ENCODE measurements at places on chromosomes 5 and 9.

DNA sequence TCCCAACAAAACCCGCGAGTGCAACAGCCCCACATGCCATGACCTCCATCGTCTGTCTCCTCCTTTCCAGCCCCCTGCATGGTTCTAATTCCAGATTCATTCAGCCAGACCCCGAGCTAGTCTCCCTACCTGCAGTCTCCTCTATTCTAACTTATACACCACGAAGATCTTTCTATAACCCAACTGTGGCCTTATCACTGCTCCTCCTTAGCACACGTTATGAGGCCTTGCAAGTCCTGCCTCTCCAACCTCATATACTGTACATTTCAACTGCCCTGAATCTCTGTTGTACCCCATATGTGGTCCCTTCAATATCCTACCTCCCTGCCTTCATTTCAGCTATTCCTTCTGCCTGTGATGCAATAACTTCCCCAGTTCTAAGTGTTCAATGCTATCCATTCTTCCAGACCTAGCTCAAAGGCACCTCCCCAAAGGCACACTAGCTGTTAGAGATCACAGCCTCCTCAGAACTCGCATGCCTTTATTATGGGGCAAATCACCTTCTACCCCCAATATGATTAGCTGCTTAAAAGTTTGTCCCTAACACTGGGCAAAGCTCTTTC lies 215.1 kb upstream of the TRIM32 start:
- no peak for DNase-seq

DNA sequence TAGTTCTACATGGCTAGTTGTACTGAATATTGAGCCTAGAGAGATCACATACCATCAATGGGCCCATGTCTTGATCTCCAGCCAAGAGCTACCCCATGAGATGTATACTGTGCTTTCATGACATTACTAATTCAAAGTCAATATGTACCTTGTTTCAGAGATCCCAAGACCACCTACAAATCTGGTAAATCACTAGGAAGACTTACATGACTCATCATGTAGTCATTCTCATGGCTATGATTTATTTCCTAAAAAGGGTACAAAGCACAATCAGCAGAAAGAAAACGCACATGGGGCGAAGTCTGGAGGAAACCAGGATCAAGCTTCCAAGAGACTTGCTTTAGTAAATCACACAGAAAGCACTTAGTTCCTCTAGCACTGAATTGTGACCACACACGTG lies 103.0 kb downstream of the PCSK5 start:
- no peak for DNase-seq

- no peak for DNase-seq
Observed at GRCh38 chr5:169921384-169921783, 58.9 kb downstream of the INSYN2B start.

GRCh38 chr5:104247260-104247659 lies 684.7 kb upstream of the NUDT12 start:
- no peak for DNase-seq

DNA sequence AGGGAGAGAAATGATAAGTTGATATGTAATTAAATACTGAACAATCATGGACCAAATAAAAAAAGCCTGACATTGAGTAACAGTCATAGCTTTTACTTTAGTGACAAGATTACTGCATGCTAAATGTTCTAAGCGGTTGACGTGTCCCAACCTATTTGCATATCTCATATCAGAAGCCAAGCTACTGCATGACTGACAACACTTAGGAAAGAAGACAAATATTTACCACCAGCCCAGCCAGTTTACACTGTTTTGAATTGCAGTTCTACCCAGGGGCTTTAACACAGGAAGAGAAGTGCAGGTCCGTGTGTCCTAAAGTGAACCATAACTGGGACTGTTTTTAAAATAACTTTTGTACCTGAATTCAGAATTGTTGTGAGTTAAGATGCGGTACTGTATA lies 219.9 kb downstream of the PRDM9 start:
- DNase-seq = no peak

GRCh38 chr9:127921557-127922120 lies 4.8 kb upstream of the ST6GALNAC4 start:
- peak; percentile 76 for DNase-seq

DNA sequence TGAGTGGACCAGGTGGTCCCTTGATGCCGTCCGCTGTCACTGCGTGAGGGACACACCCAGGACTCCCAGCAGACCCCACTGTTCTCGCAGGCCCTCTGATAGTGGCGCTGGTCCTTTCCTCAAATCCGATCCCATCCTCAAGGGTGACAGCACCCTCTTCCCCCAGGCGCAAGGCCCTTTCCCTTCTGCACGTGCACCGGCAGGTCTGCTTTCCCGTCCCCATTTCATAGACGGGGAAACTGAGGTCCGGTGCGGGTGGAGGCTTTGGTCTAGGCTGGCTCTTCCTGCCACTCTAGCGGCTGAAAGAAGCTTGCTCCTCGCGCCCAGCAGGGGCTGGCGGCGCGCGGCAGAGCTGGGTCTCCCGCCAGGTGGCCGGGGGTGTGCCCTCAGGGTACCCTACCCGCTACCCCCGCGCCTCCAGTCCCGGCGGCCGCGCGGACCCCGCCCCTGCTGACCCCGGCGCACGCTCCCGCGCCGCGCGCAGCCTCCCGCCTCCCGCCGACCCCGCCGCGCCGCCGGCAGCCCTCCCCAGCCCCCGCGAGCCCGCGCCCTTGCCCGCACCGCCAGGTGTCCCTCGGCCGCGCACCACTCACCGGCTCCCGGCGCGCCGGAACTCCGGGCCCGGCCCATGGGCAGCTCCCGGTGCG lies 453 bp downstream of the RASGEF1C start:
- peak; percentile 9 for DNase-seq

GRCh38 chr5:80701597-80701996 lies 46.8 kb upstream of the DHFR start:
- no peak for DNase-seq

- no peak for DNase-seq
Observed at GRCh38 chr5:7947301-7947700, 78.4 kb downstream of the MTRR start.

DNA sequence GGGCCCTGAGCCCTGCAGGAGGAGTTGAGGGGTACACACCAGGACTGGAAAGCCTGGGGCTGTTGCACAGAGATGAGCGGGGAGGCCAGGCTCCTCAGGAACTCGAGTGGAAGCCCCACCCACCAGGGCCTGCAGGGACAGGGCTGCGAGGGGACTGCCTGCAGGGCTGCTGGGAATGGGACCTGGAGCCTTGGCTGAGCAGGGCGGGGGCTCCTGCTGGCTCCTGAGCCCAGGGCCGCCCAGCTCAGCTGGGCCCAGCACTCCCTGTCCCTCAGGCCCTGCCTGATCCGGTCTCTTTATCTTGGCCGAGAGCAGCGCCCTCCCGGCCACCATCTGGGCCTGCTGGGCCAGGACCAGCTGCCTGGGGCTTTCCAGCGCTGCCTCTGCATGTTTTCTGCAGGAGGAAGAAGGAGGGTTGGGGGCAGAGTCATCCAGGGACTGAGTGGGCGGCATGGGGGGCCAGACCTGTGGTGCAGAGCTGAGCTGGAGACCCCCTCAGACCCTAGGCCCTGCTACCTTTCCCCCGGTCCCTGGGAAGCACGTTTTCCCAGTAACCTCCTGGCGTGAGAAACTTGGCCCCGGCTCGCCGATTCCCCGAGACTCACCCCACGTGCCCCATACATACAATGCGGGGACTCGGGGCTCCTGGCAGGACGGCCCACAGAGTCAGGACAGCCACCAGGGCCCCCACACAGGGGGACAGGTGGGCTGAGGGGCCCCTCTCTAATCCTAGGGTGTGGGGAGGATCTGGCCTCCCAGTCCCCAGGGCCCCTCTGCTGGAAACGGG lies 9.4 kb downstream of the LCN12 start:
- no peak for DNase-seq

DNA sequence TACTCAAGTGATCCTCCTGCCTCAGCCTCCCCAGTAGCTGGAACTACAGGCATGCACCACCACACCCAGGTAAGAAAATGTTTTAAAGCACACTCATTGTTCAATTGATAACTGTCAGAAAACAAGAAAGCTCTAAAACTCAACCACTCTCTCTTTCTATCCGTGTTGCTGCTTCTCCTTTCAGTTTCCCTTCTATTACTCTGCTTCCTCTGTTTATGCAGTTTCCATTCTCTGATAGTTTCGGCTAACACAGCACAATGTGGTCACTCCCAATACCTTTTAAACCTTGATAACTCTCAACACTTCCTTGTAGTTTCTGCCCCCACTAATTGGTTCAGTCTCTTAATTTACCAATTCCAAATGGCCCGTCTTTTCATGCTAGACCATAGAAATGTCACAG lies 59.2 kb upstream of the NR4A3 start:
- DNase-seq = no peak

DNA sequence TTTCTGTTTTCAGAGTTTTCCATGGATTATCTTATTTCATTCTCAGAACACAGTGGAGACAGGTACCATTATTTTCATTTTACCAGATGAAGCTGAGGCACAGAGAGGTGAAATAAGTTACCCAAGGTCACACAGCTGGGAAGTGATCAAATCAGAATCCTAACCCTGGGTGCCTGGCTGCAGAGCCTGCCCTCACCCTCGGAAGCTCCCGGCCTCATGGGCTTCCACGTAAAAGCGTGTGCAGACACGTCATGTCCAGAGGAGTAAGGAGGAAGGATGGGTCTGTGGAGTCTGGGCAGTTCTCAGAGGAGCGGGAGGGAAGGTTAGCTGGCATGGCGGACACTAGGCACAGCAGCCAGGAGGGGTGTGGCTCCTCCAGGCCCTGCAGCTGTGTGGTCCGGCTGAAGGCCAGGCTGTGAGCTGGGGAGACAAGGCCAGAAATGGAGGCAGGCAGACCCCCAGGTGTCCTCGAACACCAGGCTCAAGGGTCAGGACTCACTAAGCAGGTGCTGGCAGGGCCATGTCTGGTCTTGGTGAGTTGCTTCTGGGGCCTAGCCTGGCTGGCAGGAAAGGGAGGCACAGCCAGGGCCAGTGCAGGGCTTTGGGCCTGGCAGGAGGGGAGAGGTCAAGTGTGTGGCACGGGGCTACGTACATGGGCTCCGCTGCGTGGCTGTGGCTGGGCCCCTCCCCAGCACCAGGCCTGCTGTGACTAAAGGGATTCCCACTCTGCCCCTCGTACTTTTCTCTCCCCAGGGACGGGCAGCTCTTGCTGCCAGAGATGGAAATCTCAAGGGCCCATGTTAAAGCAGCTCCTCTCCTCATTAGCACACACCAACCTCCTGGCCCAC lies 5.6 kb downstream of the TBC1D9B start:
- no peak for DNase-seq

DNA sequence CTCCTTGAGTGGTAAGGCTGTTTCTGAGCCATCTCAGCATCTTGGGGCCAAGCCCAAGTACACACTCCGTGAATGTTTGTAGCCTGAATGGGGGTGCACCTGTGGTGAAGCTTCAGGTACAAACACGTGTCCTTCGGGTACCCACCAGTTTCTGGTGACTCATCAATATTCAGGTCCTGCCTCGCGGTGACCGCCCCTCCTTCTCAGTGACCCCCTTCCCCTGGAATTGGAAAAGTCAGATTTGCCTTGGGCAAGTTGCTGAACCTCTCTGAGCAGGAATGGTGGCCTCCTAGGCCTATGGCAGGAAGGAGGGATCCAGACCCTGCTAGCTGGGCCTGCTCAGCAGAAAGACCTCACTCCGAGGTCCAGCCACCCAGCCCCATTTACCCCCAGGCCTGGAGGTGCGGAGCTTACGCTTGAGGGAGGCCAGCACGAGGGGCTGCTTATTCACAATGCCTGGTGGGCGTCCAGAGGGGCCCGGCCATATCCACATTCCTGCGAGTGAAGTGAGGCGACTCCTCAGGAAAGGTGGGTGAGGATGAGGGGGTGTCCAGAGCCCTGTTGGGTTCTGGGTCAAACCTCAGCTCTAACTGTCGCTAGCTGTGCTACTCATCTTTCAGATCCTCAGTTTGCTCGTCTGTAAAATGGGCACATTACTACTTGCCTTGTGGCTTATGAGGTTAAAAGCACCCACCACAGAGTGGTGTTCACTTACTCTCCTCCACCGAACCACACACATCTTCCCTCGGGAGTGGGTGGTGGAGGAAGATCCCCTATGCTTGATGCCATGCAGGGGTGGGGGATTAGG lies 7.0 kb downstream of the ADGRD2 start:
- DNase-seq = no peak

GRCh38 chr5:137888863-137889759 lies at the start of gene PKD2L2:
Gene PKD2L2 (plus strand): TSS chr5:137889457. CDS start chr5:137889492, 35 bp downstream.
- peak; percentile 84 for DNase-seq

DNA sequence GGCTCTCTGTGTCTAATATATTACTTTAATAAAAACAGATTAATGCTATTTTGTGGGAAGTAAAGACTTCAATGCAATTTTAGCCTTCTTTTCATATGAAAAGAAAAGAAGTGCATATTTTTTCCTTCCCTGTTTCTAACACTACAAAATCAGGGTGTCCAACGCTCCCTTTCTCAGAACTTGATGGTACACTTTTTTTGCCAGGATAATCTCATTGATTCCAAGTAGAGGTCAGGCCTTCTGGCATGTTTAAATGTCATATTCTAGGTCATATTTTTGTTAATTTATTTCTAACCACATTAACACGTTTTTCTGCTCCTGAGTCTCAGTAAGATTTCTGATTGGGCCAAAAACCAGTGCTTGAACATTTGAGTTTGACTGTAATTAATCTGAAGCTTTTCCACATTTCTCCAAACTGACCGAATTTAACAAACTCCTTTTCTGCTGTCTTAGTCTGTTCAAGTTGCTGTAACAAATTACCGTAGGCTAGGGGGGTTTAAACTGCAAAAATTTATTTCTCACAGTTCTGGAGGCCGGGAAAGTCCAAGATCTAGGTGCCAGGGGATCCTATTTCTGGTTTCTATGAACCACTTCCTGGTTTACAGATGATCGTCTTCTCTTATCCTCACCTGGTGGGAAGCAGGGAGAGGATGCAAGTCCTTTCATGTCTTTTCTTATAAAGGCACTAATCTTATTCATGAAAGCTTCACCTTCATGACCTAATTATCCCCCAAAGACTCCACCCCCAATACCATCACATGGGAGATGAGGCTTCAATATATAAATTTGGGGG lies 63.2 kb upstream of the ELL2 start:
- DNase-seq = no peak

DNA sequence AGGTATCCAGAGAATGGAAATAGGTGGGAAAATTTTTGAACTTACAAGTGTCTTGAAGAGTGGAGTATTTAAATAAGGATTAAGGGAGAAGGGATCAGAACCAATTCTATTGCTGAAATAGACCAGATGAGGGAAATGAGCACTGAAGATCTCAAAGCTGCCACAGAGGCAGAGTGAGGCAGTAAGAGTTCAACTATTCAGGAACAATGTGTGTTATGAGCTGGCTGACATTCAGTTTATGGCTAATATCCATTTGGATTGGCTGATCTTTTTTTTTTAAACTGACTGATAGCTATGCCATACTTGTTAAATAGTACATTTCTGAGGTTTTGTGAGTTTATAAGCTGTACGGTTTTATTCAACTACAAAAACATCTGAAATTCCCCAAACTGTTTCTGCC lies 95.3 kb upstream of the GNA14 start:
- no peak for DNase-seq
